ENCODE measurements at places on chromosomes 6 and 20.

DNA sequence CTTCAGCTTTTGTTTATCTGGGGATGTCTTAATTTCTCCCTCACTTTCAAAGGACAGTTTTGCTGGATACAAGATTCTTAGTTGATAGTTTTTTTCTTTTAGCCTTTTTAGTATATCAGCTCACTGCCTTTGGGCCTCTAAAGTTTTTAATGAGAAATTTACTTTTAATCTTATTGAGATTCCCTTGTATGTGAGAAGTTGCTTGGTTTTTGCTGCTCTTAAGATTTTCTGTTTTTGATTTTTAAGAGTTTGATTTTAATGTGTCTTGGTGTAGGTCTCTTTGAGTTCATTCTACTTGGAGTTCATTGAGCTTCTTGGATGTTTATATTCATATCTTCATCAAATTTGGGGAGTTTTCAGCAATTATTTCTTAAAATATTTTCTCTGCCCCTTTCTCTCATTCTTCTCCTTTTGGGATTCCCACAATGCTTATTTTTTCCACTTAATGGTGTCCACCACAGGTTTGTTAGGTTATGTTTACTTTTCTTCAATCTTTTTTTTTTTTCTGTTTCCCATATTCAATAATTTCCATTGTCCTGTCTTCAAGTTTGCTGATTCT lies 19.6 kb upstream of the TGM6 start:
- DNase-seq, result no peak

GRCh38 chr6:51753635-51754034 lies 333.8 kb downstream of the PKHD1 start:
- peak; percentile 47 for DNase-seq

- no peak for DNase-seq
Observed at GRCh38 chr6:147905711-147906110, 397.2 kb downstream of the SAMD5 start.

DNA sequence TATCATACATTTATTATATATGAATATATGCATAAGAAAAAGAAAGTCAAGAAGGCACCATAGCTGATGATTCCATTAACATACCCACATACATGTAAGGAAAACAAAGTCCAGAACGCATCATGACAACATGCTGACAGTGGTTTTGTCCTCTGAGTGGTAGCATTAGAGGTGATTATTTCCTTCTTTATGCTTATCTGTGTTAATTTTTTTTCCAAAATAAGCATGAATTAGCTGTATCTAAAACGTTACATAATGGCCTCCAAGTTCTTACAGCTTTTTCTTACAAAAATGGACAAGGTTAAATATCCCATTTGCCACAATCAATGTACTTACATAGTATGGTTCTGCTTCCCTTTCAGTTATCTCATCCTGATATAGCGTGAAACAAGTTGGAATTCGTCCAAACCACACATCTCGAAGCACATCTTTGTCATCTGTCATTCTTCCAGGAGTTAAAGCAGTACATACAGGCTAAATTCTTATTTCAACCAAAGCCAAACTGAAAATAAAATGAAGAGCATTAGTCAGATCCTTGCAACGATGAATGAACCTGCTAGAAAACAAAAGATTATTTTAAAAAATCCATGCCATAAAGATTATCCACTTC lies 9.7 kb downstream of the ATG5 start:
- DNase-seq, result no peak

DNA sequence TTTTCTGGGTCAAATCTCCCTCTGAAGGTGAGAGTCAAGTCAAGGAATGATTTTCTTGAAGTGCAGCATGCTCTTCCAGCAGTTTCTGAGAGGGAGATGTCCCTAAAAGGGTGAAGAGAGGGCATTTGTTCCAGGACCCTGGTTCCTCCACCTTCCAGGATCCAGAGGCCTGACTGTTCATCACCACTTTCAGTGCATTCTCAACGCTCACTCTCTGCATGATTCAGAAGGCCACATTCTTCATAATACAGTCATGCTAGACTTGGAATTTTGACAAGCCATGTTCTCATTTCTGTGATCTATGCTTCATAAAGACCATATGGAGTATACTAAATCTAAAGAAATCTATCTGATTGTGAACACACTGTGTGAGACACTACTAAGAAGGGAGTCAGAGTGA lies 85.1 kb downstream of the PDE7B start:
- DNase-seq, result no peak

DNA sequence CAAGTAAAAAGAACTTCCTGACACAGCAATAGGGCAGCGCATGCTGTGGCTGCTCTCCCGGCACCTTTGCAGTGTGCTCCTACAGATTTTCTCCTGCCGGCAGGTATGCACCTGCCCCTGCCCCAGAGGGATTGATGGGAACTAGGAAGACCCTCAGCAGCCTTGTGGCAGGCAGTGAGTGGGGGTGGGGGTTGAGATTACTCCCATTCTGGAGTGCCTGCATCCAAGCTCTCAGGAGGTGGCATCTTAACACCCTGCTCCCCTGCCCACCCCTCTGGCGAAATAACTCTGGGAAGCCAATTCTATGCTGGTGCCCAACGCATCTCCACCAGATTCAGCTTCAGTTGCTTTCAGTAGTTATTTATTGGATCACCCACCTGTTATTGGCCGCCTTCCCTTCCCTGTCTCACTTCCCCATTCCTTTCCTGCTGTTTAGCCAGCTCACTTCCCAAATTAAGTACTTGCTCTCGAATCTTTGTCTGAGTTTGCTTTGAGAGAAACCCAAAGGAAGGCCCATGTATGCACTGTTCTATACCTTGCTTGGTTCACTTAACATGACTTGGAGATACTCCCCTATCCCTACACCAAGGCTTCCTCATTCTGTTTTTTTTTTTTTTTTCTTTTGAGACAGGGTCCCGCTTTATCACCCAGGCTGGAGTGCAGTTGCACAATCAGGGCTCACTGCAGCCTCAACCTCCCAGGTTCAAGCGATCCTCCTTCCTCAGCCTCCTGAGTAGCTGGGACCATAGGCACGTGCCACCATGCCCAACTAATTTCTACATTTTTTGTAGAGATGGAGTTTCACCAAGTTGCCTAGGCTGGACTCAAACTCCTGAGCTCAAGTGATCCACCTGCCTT lies 29.3 kb upstream of the SLC23A2 start:
- DNase-seq, result no peak

DNA sequence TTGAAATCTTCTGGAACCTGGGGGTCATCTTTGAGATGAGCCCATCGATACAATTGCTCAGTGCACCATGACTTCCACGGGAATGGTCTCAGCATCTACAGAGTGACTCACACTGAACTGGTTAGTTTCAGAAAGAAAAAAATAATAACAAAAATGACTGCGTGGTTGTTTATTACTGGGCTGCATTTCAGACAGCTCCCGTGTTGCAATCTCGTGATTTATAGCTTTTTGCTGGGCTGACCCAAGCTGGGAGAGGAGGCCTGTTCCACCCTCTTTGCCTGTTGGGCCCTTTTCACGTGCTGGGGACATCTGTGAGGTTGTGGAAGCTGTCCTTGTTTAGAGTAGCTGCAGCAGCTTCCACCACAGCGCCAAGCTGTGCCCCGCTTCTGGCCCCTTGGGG lies 225.5 kb downstream of the BMP7 start:
- no peak for DNase-seq

DNA sequence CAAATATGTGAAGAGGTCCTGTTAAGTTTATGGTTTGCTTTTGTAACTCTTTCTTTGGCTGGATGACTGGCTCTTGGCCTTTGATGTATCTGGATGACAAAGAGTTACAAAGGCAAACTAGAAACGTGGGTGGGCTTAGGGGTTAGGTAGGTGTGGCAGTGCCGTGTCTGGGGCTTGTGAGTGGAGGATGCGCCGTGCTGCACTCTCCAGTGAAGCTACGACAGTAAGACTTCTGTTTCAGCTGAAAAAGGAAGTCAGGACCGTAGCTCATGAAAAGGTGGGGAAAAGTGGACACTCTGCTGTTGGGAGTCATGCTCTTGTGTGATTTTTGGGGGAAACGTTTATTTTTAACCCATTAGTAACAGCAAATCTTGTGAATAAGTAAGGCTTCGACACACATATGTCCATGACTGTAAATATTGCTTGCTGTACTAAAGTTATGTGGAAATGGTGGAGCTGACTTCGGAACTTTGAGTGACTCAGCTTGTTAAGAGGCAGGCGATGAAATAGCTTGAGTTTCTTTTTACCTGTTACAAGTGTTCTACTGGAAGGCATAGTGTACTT lies 45.6 kb downstream of the DUSP22 start:
- DNase-seq, result no peak

DNA sequence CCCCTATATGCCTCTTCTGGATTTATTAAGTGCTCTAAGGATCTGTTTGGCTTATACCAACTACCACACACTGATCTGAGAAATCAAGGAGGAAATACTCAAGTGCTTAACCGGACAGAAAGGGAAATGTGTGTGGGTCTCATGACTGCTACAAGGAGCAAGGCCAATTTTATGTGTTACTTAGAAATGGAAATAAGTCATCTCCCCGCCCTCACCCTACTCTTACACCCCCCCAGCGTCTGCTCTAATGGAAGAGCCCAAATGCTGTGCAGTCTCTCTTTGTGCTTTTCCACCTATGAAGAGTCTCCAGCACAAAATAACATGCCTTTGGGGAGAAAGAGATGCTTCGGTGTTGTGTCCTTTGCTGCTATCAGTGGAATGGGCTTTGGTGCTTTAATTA lies 428.8 kb upstream of the ARID1B start:
- DNase-seq, result no peak

GRCh38 chr20:24151621-24152294 lies 163.2 kb upstream of the GGTLC1 start:
- DNase-seq, result no peak
